ENCODE measurements at places on chromosomes 12 and 14.

GRCh38 chr12:45402288-45402687 is 186.4 kb downstream of the ANO6 start:
- no peak for DNase-seq

DNA sequence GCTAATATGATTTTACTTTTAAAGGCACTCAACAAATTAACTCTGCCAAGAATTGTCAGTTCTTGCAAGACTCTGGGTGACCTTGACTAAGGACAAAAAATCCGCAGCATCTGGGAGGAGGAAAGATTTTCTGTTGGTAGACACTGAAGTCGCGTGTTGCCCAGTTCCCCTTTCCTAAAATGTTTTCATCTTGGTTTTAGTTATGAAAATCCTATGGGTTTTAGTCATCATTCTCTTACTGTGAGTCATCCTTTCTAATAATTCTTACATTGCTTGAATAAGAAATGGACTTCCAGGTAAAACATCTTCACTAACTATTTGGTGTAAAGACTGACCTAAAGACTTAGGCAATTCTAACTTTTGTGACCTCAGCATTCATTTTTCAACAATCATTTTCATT is 9.1 kb downstream of the GSG1 start:
- no peak for DNase-seq

GRCh38 chr12:100138803-100139098 is 3.9 kb downstream of the BLTP3B start:
- DNase-seq = no peak

DNA sequence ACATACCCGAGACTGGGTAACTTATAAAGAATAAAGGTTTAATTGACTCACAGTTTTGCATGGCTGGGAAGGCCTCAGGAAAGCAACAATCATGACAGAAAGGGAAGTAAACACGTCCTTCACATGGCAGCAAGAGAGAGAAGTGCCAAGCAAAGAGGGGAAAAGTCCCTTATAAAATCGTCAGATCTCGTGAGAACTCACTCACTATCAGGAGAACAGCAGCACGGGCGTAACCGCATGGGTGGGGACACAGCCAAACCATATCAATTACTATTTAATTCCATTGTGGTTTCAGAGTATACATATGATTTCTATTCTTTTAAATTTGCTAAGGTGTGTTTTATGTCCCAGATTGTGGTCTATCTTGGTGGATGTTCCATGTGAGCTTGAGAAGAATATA is 117.9 kb downstream of the SCAF11 start:
- no peak for DNase-seq

DNA sequence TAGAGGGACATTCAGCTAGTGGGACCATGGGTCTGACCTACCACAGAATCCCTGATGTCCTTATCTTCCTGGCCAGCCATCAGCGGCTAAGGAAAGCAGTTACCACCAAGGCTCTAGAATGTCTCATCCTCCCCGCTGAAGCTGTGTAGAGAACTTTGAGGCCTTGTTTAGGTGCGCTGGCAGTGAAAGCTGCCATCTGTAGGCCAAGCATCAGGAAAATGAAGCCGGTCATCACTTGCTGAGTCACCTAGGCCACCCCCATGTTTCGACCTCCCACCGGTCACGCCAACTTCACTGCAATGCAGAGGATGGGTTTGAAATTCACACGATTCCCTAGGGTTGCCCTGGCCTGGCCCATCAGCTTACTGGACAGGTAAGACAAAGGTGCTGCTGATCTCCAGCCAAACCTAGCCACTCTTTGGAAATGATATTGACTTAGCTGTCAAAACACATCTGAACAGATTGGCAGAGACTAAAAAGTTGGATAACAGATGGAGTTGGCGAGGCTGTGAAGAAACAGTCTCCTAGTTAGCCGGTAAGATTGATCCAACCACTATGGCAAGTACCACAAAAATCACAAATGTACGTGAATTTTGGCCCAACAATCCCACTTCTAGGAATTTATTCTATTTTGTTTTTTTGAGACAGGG is 52.0 kb downstream of the NOS1 start:
- no peak for DNase-seq

DNA sequence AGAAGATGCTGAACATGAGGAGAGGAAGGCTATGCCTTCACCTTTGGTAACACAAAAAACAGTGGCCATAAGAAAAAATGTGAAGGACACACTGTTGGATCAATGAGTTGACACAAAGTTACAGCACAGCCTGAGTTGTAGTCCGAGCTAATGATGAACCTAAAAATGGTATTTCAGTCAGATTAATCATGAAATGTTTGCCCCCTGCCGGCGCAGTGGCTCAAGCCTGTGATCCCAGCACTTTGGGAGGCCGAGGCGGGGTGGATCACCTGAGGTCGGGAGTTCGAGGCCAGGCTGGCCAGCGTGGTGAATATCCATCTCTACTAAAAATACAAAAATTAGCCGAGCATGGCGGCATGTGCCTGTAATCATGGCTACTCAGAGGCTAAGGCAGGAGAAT is 1.3 kb upstream of the CAPRIN2 start:
- no peak for DNase-seq

- peak; percentile 69 for DNase-seq
Observed at GRCh38 chr14:80930836-80931389, 10.6 kb downstream of the CEP128 start.

DNA sequence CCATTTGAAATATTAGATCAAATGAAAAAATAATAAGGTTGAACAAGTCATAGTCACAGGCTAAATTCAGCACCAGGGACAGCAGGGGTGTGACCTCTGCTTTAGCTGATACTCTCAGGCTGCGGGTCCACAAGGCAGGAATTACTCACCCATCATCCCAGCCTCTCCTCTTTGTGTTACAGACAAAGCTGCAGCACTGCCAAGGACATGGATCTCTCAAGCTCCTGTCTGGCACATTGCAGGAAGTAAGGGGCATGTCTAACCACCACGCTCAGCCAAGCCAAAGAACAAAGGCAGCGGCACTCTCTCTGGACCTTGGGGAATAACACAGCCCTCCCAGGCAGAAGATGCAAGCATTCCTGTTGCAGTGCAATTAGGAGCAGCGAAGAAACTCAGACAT is 783.8 kb downstream of the VRK1 start:
- no peak for DNase-seq

DNA sequence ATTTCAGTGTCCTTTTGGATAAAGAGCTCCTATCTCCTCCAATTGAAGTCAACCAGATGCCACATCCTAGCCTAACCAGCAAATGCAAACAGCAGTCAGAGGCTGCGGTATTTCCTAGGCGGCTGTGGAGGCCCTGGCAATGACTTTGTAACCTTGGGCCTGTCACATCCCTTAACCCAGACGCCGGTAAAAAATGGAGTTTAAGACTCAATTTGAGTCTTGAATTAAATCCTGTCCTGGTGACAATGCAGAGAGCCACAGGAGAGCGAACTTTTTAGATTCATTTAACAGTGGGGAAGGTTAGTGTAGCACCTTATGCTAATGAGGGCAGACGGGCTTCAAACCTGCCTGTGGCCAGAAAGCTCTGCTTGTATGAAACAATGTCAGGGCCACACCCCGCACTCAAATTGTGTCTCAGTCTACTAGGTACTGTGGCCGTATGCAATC is 1.3 kb downstream of the C12orf75 start:
- peak; percentile 44 for DNase-seq

- no peak for DNase-seq
Observed at GRCh38 chr14:89509891-89510290, 92.9 kb upstream of the FOXN3 start.

GRCh38 chr12:27604431-27604830 is 80.4 kb downstream of the PPFIBP1 start:
- no peak for DNase-seq

- DNase-seq = no peak
Observed at GRCh38 chr12:44117337-44117736, 281.5 kb downstream of the TMEM117 start.

- DNase-seq = no peak
Observed at GRCh38 chr12:118073768-118074167, 12.8 kb upstream of the WSB2 start.

GRCh38 chr14:36212987-36213386 is 36.5 kb upstream of the PTCSC3 start:
- DNase-seq = no peak

DNA sequence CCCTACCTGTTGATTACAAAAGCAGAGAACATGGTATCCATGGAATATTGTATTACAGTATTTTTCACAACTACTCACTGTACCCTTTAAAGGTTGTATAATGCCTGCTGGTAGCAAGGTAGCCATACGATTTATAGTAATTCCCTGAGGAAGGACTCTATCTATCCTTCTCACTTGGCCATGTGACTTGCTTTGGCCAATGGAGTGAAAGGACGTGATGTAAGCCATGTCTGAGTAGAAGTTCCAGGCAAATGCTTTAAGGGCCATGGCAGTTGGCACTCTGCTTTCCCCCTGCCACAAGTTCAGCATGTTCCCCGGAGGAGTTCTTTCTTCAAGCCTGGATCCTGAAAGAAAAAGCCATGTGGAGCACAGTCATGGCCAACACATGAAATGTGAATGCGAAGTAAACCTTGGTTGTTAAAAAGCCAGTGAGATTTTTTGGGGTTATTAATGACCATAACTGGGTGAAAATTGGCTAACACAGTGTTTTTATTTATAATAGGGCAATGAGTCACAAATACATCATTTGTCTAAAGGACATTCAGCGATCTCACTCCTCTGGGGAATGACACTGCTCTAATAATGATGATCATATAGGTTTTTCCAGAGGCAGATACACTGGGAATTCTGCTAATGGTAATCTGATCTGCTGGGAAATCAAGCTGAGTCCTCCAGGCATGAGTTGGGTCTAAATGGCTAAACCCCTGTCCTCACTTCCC is 67.4 kb upstream of the SLC38A2 start:
- no peak for DNase-seq

DNA sequence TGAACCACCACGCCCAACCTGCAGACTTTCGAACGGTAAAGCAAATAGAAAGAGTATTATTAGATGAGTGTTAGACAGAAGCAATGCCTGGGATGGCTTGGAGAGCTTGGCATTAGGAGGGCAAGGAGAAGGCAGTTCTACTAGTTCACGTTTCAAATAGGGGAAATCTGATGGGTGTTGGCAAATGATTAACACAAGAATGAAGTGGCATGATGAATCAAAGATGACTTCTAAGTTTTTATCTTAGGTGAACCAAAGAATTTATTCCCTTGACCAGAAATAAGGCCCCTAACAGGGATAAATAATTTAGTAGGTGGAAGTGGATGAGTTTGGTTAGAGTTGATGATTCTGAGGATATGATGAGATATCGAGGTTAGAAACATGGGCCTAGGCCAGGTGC is 38.5 kb downstream of the DRAM1 start:
- no peak for DNase-seq

GRCh38 chr12:121295116-121295745 is 1.3 kb downstream of the CAMKK2 start:
- DNase-seq = no peak

DNA sequence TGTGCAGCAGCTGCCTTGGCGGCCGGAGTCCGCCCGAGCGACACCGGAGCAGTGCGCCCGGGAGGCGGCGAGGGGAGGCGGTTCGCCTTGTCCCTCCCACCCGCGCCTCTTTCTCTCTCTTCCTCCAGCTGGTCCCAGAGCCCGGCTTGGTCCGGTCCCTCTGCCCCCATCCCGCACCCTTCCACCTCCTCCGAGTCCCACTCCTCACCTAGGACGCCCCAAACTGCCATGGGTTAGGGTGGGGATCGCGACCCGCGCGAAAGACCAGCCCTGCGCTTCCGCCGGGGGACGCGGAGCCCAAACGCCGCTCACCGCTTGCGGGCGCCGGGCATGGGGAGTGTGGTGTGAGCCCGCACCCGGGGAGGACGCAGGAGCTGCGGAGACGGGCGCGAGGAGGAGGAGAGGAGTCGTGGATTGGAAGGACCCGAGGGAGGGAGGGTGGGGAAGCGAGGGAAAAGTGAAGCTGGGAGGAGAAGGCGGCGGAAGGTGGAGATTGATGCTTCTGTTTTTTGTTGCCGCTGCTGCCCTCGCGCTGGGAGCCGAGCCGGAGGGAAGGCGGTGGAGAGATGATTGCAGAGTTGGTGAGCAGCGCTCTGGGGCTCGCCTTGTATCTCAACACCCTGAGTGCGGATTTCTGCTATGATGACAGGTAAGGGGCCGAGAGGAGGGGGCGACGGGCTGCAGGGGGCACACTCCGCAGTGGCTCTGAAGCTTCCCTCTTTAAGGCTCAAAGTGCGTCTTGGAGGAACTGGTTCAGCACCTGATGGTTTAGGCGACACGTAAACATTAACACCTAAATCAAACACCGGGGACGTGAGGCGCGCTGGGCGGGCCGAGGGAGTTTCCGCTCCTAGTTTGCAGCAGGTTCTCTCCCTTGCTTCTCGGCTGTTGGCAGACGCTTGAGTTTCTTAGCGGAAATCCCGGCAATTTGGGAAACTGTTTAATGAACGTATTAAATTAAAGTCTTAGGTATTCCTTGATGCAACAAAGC is 610 bp downstream of the TMTC2 start:
- peak; percentile 71 for DNase-seq

- no peak for DNase-seq
Observed at GRCh38 chr14:60943637-60944032, 37.2 kb downstream of the TRMT5 start.

GRCh38 chr14:103802356-103802755 is 45.0 kb downstream of the PPP1R13B start:
- DNase-seq = no peak

- DNase-seq = peak; percentile 16
Observed at GRCh38 chr14:21796916-21797315, 123.3 kb upstream of the OR4E1 start.

- DNase-seq = peak; percentile 65
Observed at GRCh38 chr14:105067140-105067968, 2.1 kb upstream of the GPR132 start.

DNA sequence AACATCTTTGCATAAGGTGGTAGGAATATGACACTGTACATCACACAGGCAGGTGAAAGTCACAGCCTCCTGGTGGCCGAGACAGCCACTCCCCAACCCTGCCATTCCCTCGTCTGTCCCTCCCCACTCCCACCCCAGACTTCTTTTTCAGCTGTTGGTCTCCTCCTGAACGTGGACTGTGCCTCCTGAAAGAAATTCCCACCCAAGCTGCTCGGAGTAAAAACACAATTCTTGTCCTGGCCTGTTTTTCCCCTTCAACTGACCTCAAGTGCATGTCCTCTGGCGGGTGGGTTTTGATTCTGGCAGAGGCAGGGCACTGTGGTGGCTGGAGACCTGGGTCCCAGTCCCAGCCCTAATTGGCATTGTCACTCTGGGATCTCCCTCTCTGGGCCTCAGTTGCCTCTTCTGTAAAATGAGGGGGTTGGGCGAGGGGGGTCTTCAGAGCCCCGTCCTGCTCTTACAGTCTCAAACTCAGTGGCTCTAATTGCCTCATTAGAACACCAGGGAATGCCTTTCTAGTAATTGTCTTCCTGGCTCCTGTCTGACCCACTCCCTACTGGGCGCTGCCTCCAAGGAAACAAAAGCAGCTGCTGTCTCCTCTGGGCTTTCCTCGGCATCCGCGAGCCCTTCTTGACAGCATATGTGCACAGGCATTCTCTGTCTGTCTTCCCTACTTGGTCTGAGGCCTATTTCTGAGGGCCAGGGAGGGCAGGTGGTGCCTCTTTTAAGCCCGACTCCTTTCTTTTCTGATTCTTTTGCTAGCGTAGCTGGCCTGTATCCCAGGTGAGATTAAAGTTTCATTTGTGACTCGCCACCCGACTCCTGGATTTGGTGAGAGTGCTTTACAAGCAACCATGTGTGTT is 186.6 kb upstream of the RMST start:
- no peak for DNase-seq
